ENCODE measurements at places on chromosomes 1 and 21.

- DNase-seq: no peak
Observed at GRCh38 chr21:41183575-41183974, 15.6 kb downstream of the BACE2 start.

DNA sequence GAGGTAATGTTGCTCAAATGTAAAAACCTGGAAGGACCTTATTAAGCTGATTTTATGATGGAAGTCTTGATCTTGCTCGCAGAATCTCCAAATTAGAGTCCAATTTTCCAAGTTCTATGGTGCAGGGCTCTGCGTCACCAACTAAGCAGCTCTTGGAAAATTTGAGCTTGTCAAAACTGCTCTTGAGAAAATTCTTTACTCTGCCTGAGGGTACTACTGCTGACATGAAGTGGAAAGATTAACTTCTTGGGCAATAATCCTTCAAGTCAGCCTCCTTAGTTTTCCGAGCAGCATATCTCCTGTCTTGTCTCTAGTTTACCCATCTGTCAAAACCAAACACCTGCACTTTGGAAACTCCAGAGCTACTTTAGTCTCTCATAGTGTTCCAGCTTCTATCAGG, 293.7 kb downstream of the KCTD3 start:
- no peak for DNase-seq

DNA sequence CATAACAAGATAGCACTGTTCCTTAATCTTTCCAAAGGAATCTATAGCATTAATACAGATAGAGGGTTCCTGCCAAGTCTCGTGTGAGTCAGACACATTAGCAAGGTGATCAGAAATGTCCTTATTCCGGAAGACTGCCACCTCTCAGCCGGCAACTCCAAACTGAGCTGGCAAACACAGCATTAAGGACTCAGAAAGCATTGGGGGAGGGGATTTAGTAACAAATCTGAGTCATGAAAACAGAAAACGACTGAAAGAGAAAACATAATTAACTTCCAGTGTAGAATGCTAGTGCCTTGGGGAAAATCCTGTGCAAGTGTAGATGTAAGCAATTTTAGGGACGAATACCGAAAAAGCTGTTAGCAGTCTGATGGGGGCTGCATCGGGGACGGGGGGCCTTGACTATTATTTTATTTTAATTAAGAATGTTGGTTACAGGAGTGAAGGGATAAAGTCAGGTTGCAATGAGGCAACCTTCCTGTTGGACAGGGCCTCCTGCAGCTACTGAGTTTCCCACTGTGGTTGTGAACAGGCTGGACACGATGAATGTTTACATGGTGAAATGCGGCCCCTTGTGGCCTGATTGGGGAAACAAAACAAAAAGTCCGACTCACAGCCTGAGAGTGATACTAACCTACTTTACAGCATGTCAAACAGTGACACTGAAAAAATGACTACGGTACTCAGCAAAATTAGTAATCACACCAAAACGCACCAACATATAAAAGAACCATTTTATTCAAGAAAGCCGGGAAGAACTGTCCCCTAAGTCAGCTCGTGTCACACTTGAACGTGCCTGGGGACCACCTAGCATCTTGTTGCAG, 20.7 kb downstream of the MIS18A start:
- DNase-seq: peak; percentile 80

- no peak for DNase-seq
Observed at GRCh38 chr21:34942911-34943310, 106.2 kb downstream of the RUNX1 start.

DNA sequence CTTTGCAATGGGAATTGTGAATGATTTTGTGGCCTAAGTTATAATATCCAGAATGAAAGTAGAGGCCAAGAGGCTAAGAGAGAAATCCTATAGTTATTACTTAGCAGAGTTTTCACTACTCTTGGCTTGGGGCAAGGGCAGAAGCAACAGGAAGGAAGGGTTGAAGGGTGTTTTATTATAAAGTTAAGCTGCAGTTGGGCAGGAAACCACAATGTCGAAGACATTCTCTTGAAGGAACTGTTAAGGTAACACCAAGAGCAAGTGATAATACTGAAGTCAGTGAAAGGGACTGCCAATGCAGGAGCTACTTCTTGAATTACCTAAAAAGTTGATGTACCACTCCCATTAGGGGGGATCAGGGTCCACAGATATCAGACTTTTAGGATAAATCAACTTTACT, 8.3 kb downstream of the XCL2 start:
- no peak for DNase-seq

DNA sequence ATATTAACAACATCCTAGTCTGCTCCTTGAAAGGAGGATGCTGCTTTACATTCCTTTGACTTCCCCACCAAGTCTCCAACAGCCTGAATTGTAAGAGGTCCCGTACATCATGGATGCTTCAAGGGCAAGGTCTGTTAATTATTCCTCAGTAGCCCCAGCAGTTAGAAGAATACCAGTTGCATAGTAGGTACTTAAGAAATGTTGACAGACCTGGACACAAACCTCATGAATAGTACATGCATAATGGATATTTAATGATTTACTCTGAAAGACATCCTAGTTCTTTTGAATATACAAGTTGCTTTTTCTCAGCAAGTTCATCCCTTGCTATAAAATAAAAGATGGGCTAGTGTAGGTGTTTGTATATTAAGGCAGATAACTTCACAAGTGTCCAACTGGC, 112.1 kb upstream of the DPYD start:
- DNase-seq: no peak

GRCh38 chr1:29849038-29849750, 612.9 kb downstream of the PTPRU start:
- no peak for DNase-seq

GRCh38 chr1:14759843-14760242, 161.4 kb downstream of the KAZN start:
- DNase-seq: no peak

GRCh38 chr1:12643079-12643478, 806 bp upstream of the AADACL4 start:
- no peak for DNase-seq

- no peak for DNase-seq
Observed at GRCh38 chr1:50091068-50091467, 17.7 kb upstream of the ELAVL4 start.

DNA sequence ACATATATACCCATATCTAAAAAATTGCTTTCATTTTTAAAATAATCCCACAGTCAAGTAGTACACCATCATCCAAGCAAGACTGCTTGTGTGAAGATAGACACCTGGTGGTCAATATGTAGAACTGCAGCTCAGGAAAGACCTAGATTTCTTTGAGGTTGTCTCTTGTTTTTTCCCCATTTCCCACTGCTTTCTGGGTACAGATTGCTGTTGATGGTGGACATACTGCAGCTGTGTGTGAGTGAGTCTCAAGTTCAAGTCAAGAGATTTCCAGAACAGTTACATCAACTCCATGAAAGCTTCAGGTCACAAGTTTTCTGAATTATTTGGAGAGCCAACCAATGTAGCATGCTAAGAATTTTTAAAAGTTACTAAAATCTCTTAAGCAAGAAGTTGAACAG, 306.4 kb downstream of the DUSP10 start:
- no peak for DNase-seq

GRCh38 chr1:79052829-79053449, 46.4 kb upstream of the ADGRL4 start:
- no peak for DNase-seq

GRCh38 chr1:205840146-205840923, 9.6 kb downstream of the PM20D1 start:
- DNase-seq: no peak

DNA sequence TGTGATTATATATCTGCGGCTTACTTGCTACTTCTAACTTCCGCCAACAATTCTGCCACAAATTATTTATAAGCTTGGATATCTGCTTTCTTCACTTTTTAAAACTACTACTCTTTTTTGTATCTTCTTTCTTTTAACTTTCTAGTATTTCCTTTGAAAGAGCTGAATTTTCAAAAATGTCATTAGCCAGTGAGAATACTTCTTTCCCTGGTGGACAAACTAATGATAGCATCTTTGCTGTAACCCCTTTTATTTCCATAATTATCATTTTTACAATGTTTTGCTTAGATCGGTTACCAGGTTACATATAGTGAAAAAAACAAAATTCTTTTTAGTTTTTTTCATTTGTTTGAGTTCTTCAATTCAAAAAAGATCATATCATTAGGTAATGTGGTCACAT, 355.9 kb upstream of the ADGRL4 start:
- DNase-seq: no peak

DNA sequence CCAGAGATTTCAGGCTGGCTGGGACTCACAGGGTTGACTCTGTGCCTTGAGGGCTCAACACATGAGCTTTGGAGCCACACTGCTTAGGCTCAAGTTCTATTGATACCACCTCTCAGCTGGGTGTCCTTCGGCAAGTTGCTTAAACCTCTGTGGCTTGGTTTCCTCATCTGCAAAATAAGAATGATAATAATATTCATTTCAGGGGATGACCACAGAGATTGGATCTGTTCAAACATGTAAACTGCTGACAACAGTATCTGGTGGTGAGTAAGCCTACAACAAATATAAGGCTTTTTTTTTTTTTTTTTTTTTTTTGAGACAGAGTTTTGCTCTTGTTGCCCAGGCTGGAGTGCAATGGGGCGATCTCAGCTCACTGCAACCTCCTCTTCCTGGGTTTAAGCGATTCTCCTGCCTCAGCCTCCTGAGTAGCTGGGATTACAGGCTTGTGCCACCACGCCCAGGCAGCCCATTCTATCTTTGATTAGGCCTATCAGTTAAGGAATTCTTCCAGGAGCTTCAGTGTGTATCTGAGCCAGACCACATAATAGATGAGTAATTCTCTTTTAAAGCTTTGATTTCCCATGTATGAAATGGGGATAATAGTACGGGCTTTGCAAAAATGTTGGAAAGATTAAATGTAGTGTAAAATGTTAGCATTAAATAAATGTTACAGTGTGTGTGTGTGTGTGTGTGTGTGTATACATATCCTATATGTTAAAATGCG, 437.6 kb downstream of the PRDM2 start:
- no peak for DNase-seq

DNA sequence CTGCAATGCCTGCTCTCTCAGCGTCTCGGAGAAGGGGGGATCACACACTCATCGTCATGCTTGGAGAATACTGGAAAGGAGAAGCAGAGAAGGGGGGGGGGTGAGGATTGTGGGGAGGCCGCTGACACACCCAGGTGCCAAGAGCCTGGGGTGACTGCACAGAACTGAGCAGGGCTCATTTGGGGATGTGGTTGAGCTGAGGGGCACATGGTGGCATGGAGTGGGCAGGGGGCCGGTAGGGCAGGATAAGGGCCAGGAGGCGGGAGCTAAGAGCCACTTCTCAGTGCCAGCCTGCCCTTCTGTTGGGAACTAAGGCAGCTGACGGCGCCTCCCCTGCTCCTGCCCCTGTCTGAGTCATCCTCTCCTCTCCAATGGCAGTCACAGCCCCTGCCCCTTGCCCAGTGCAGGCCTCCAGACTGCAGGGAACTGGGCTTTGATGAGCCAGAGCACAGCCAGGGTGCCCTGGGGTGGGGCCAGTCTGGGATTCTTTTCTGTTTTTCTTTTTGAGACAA, 27.2 kb downstream of the MRPL37 start:
- DNase-seq: no peak

DNA sequence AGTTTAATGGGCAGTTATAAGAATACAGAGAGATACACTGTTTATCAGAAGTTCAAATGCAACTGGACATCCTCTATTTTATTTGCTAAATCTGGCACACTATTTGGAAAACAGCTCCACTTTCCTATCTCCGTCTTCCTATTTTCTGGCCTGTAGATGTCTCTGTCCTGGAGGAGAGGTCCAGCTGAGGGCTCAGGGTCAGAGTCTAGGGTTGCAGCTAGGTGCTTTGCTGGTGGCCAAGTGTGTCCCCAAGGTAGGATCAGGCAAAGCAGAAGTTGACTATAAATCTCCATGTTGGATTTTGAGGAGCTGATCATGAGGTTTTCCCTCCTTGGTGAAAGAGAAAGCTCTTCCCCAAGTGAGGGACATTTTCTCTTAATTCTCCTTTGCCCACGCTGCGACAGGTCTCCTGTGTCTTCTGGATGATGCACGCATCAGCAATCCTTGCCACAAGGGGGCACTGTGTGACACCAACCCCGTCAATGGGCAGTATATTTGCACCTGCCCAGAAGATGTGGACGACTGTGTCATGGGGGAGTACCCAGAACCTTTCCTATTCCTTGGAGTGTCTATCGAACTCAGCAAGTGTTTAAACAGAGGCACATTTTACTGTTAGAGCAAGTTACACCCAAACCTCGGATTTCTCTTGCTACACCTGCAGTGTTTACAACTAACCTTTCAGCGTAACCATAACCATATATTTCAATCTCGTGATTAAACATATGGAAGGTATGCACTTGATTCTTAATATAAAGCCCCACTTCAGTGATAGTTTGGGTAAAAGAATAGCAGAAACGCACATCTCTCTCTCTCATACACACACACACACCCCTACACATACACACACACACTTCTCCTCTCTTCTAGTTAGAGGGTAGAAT, 10.2 kb downstream of the ADAM30 start:
- no peak for DNase-seq

GRCh38 chr1:157311730-157312081, 173.5 kb upstream of the ETV3 start:
- DNase-seq: no peak

- no peak for DNase-seq
Observed at GRCh38 chr1:115829947-115830346, 11.0 kb downstream of the NHLH2 start.

GRCh38 chr21:41630249-41630648, 122.3 kb upstream of the TMPRSS2 start:
- DNase-seq: no peak

All from right renal pelvis (tissue), 4 donors.